Myocyte (in vitro differentiated cells): ENCODE measurements at places on chromosomes 6 and 20. TPM values are rescaled to one million over a fixed set of nuclear protein-coding genes. Genes with fewer than 3 reads are reported as not detected.

DNA sequence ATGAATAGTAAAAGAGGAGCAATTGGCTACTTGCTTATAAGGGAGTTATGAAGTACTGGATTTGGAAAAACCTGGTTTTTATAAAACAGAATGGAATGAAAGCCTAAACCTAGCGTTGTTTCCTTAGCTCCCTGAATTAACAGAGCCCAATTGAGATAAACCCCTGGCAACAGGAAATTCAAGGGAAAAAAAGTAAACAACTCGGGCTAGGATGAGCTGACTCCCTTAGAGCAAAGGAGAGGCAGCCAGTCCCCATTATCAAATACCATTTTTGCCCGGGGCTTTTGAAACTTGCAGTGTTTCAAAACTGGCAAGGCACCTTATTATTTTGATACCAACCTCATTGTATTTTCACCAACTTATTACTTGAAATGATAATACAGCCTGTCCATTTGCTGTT lies 587.5 kb downstream of the CD109 start:
- no peak for DNase-seq

- no peak for DNase-seq
These were observed 24.2 kb downstream of the MDGA1 start for GRCh38 chr6:37673436-37673835.

GRCh38 chr20:44646023-44646640 lies 5.4 kb downstream of the ADA start:
- peak; percentile 73 for DNase-seq

GLP1R gene
- 0.03 TPM in 1 of 2 replicates, not detected in the other for total RNA-seq

DNA sequence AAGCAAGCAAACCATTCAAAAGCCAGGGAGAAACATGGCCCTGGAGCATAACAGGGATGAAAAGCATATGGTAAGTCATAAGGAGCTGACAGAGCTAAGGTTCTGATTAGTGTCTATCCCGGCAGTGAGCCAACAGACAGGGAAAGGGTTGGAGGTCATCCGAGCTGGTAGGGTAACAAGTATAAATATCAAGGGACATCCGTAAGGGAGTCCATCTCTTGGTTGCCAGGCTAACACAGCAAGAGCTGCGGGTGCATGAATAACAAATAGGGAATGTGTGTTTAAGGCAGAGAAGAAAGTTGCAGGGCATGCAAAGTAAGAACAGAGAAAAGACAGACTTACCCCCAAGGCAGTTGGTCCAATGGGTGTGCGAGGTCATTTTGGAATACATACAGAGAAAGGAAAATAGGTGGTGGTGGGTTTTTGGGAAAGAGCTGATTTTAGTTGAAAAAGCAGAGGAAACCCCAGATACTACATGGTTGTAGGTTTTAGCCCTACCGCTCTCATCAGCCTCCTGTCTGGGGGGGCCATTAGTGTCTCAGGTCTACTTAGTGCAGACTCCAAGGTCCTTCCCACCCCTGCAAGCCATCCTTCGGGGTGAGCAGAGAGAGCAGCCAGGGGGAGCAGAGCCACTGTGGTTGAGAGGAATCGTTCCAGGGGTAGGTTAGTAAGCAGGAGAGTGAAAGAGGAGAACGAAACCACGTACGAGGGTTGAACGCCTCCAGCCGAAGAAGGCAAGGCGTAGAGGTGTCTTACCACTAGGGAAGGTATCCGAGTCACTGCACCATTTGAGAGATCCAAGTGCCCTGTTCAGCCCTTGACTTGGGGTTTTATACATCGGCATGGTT lies at the start of gene ERVFRD-1:
ERVFRD-1 (minus strand) TSS at position 805 of the 848 bp plus-strand sequence. CDS start 6,415 bp downstream, outside the sequence.
- DNase-seq, result no peak

C20orf141 gene
- total RNA-seq, result not detected in 2 replicates

GRCh38 chr6:149965194-149966020 lies 1.7 kb downstream of the ULBP1 start:
- no peak for DNase-seq

DNA sequence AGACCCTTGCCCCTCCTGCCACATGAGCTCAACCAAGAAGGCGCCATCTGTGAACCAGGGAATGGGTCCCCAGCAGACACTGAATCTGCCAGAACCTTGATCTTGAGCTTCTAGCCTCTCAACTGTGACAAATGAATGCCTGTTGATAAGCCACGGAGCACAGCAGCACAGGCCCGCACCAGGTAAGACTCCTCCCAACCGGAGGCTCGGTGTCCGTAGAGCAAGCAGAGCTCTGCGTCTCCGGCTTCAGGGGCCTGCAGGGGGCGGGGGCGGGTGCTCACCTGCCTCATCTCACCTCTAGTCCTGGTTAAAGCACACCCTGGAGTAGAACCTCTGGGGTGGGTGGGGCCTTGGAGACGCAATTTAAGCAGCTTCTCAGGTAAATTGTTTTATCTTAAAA lies 122.7 kb downstream of the SMOC2 start:
- no peak for DNase-seq

DNA sequence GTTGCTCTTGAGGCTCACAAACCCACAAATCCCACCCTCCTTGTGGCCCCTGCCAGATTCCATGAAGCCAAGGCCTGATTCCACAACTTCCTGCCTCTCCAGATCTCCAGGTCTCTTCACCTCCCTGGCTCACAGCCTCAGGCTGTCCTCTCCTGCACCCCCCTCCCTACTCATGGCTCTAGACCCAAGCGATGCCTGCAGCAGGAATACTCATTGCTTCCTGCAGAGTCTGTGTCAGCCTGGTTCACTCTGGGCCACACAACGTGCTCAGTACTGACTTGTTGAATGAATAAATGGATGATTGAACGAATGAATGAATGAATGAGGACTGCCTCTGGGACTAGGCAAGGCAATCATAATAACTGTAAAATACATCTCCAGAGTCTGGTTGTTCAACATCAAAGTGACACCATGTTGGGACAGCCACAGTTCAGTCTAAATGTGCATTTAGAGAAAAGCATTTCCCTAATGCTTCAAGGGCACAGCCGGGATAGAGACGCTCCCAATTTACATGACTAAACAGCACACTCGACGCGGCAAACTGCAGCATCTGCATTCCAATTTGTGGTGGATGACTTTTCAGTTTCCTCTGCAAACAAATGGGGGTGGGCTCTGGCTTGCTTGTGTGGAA lies 139.9 kb downstream of the GRM4 start:
- no peak for DNase-seq

DNA sequence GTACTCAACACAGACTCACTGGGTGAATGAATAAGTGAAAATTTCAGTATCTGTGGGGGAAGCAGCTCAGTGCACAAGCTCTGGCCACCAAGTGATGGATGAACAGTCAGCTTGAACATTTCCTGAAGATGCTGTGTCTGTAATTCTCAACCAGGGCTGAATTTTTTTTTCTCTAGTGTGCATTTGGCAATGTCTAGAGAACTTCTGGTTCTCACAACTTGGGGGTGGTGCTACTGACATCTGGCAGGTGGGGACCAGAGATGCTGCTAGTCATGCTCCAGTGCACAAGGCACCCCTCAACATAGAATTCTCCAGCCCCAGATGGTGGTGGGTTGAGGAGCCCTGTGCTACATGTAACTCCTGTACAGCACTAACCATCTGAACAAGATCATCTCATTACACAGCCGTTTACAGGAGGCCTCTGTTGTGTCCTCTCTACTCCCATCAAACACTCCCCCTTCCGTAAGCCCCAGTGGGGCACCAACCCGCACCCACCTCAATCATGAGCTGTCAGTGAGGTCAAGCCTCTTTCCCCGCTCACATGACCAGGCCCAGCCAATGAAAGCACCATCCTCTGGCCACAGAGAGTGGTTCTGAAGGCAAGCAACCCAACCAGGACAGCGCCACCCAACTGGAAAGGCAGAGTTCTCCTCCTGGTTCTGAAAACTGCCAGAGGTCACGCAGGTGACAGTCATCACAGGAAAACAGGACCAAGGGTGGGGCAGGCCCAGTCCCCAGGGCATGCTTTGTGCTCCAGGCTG lies 103.9 kb upstream of the PMEPA1 start:
- no peak for DNase-seq

- DNase-seq, result no peak
These were observed 207.4 kb upstream of the ZNF217 start for GRCh38 chr20:53800883-53801604.

MYH7B gene
- 32.7 and 83.0 TPM in 2 replicates for total RNA-seq

DCDC2 gene
- total RNA-seq, result 0.08 and 0.21 TPM in 2 replicates

DNA sequence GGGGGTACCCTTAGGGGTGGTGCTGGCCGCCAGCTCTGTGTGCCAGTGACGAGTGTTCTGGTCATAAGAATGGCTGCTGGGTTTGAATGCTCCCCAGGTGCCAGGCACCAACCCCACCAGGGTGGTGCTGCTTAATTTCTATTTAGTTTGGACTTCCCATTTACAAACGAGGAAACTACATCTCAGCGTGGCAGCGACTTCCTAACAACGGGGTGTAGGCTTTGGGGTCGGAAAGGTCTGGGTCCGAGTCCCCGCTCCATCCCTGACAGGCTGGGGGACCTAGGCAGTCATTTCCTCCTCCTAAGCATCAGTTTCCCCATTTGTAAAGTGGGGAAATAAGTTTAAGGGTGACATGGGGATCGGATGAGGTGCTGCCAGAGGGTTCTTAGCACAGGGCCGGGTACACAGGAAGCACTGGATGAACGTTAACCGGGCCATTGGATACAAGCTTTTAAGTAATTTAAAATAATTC lies 30.3 kb downstream of the CEBPB start:
- DNase-seq, result no peak

ZNF165 gene
- 0.78 TPM in 1 of 2 replicates, not detected in the other for total RNA-seq

SIM1 gene
- 29.7 and 39.7 TPM in 2 replicates for total RNA-seq

MRAP2 gene
- 7.0 and 8.5 TPM in 2 replicates for total RNA-seq

- no peak for DNase-seq
These were observed 30.1 kb downstream of the PYGB start for GRCh38 chr20:25277941-25278521.

- DNase-seq, result peak; percentile 45
These were observed 336 bp upstream of the LY6G5C start for GRCh38 chr6:31681135-31681671.

SPEF1 gene
- total RNA-seq, result 0.11 TPM in 1 of 2 replicates, not detected in the other

POU5F1 gene
- 1.4 and 2.5 TPM in 2 replicates for total RNA-seq

CAP2 gene
- 187 and 262 TPM in 2 replicates for total RNA-seq

DNA sequence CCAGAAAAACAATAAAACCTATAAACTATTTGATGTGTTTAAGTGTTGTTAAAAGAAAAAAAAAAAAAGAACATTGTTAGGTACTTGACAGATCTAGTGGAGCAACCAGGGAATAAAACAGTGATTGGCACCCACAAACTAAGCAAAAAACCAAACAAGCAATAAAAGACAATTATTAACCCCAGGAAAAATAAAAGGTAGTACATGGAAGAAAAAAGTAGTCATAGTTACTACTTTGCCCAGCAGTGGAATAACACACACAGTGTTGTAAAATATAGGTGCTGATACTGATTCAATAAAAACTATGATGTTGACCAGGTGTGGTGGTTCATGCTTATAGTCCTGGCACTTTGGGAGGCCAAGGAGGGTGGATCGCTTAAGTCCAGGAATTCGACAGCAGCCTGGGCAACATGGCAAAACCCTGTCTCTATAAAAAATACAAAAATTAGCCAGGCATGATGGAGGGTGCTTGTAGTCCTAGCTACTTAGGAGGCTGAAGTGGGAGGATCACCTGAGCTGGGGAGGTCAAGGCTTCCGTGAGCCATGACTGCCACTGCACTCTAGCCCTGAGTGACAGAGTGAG lies 43.9 kb downstream of the PIGU start:
- no peak for DNase-seq

DNA sequence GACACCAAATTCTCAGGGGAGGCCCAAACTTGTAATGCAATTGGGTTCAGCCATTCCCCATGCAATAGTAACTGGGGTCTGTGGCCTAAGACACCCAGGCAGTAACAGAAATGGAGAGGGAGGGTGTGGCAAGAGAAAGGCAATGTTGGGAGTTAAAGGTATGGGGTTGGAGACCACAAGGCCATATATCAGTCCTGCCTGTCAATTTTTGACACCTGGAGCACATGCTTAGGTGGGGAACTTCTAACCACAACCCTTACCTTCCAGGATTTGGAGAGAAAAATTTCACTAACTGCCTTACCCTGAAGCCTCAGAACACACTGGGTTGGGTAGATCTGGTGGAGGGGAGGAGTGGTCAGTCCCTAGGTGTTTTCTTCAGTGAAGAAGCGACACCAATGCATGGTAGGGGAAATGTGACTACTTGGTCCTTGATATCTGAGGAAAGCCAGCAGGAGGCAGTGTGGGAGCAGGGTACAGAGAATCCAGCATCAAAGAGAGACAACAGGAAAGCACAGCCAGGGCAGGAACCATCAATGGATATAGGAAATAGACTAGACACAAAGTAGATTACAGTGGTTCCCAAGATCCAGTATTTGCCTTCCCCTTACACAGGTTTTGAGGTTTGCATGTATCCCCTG lies 6.8 kb upstream of the USP49 start:
- DNase-seq, result no peak

DNA sequence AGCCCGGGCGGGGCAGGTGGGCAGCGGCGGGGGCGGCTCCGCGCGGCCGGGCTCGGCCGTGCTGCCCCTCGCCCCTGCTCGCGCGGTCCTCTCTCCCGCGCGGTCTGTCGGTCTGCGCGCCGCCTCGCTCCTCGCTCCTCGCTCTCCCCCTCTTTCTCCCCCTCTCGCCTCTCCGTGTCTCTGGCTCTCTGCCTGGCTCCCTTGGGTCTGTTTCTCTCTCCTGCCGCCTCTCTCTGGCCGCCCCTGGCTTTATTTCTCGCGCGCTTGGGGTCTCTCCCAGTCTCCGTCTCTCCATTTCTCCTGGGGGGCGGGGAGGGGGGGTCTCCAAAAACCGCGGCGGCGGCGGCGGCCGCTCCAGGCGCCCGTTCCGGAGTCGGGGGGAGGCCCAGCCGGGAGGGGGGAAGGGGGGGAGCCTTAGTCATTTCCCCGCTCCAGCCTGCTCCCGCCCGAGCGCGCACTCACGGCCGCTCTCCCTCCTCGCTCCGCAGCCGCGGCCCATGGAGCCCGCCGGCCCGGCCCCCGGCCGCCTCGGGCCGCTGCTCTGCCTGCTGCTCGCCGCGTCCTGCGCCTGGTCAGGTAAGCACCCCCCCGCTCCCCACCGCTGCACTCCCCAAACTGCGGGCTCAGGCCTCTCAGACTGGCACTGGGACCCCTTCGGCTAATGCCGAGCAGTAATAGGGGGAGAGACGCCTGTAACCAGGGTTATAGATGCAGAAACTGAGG lies at the start of gene SIRPA:
SIRPA (plus strand) TSS at position 457 of the 723 bp plus-strand sequence; CDS start at position 498, 41 bp downstream.
- peak; percentile 64 for DNase-seq

RNF39 gene
- total RNA-seq, result not detected in 2 replicates

RAD21L1 gene
- total RNA-seq, result 0.08 and 0.57 TPM in 2 replicates

GRCh38 chr6:53974941-53975340 lies 136.3 kb upstream of the MLIP start:
- no peak for DNase-seq

- no peak for DNase-seq
These were observed 347.6 kb downstream of the CDC5L start for GRCh38 chr6:44734886-44735629.

GRCh38 chr6:107321793-107322192 lies 137.6 kb downstream of the PDSS2 start:
- no peak for DNase-seq

TBXT gene
- total RNA-seq, result not detected in 2 replicates

GJA1 gene
- total RNA-seq, result 3.3 and 4.0 TPM in 2 replicates
